ENCODE measurements at places on chromosomes 5 and 9.

DNA sequence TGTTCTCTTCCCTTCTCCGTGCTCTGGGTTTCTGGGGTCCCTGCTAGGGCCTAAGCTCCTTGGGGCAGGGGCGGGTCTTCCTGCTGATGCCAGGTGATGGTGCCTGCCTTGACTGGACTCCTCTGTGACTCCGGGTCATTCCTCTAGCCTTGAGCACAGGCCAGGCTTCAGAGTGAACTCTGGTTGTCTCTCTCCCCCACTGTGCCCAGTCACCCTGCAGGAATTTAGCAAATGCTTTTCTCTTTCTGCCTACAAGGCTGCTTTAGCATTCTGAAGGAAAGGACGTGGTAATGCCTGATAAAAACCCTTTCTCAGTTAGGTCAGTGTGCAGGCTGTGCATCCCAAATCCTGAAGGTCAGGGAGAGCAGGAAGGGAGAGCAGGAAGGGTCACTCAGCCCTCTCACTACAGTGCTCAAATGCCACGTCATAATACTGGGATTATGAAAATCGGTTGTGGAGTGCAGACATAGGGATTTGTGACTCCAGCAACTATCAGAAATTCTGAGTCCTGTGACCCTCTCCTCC, 2.7 kb downstream of the CXCL14 start:
- no peak for DNase-seq

DNA sequence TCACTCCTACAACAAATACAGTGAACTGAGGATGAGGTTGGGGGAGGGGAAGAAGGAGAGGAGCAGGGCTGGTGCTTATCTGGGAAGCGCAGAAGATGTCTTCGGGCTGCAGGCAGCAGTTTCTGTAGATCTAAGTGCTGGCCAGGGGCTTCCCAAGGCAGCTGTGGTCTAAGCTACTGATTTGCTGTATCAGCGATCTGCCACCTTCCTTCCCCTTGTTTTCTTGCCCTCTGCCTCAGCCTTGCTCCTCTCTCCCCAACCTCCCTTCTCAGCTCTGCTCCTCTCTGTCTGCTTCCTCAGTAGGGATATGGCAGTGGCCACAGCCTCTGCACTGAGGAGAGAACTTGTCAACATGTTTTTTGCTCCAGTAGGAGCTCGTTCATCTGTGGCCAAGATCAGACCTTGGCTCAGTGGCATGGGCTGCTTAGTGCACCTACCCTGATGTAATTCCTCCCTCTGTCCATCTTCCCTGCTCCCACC, 42.8 kb upstream of the IL6ST start:
- DNase-seq: no peak

- no peak for DNase-seq
Measured at GRCh38 chr5:66992547-66992946, 204.1 kb downstream of the CD180 start.

GRCh38 chr9:21096172-21096900, 18.6 kb upstream of the IFNB1 start:
- DNase-seq: peak; percentile 4

- DNase-seq: no peak
Measured at GRCh38 chr5:63250939-63251338, 672.3 kb downstream of the LRRC70 start.
